Astrocyte of the cerebellum (primary cell): ENCODE measurements at places on chromosomes 1 and 21.

- DNase-seq = peak; percentile 29
Observed at GRCh38 chr1:921011-921837, 2.5 kb upstream of the SAMD11 start.

- no peak for DNase-seq
Observed at GRCh38 chr1:230189341-230189740, 122.3 kb downstream of the GALNT2 start.

GRCh38 chr1:185825556-185825955, 91.4 kb downstream of the HMCN1 start:
- peak; percentile 76 for DNase-seq

DNA sequence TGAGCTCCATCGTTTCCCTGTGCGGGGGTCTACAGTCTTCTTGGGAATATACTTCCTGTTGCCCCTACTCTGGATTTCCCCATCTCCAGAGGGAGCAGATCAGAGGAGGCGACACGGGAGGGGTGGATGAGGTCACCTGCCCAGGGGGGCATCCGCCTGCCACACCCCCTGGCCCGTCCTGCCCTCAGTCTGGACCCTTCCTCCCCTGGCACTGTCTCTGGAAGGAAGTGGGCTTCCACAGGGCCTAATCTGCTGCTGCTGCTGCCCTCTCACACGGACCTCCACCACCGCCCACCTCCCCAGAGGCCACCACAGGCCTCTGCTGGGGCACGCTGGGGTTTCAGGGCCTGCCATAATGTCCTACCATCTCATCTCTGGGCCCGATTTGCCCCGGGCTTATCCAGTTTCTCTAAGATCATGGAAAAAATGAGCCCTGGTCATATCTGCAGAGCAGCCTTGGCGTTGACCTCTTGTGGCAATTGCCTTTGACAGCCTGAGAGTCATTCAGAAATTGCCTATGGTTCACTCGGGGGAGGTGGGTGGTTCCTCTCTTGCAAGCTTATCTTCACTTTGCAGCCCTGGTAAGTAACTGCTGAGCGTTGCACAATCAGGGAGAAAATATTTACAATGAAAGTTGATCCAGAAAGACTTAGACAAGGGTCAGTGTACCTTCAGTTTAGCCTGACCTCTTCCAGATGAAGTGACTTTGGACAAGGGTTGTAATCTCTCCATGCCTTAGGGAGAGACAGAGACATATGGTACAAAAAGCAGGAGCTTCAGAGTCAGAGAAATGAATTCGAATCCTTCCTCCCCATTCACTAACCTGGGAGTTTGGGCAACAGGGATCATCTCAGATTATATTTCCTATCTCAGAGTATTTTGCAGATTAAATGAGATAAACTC, 252.4 kb downstream of the TOMM20 start:
- no peak for DNase-seq

- no peak for DNase-seq
Observed at GRCh38 chr1:85708829-85709227, 595 bp upstream of the ZNHIT6 start.

GRCh38 chr1:198201956-198202784, 45.4 kb downstream of the NEK7 start:
- DNase-seq = no peak

- no peak for DNase-seq
Observed at GRCh38 chr1:220044678-220045355, 1.5 kb downstream of the EPRS1 start.
